ENCODE measurements at places on chromosomes 3 and 15.

GRCh38 chr3:42262525-42262924 is 3.5 kb downstream of the CCK start:
- no peak for DNase-seq

DNA sequence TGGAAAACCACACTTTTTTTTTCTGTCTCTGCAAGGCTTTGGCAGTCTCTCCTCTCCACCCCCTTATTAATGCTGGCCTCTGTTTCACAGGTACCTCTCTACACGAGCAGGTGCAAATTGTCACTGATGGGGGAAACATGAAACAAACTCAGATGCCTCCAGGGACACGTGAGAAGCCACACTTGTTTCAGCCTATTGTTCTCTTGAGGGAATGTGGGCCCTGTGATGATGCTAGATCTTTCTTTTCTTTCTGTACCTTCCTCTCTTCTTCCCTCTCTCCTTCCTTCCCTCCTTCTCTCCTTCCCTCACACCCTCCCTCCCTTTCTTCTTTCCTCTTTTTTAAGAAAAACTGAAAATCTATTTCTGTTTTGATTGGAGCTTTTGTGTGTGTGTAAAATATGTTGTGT is 5.7 kb upstream of the BLM start:
- no peak for DNase-seq

DNA sequence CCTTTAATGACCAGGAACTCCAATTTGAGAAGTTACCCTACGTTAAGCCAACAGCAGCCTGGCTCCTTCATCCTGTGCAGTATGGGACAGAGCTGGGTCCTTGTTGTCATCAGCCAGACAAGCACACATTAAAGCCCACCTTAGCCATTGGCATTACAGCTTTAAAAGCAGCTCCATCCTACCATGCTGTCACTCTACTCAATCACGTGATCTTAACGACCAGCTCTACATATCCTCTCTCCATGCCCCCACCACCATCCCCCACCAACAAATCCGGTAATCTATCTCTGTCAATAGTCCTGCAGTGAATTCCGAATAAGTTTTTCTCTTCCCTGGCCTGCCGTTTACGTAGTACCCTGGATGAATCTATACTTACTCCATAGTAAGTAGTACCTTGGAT is 82.9 kb upstream of the DGKG start:
- DNase-seq, result no peak

DNA sequence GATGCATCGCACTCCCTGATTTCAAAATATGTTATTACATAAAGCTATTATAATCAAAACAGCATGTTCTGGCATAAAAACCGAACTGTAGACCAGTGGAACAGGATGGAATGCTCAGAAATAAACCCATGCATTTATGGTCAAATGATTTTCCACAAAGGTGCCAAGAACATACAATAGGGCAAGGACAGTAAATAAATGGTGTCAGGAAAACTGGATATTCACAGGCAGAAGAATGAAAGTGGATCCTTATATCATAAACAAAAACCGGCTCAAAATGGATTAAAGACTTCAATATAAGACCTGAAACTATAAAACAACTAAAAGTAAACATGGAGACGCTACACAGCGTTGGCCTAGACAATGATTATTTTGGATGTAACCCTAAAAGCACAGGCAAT is 22.6 kb downstream of the USP50 start:
- DNase-seq, result no peak

GRCh38 chr3:196569003-196569516 is 600 bp downstream of the FBXO45 start:
- peak; percentile 34 for DNase-seq

GRCh38 chr3:25465266-25465860 is 37.3 kb downstream of the RARB start:
- DNase-seq, result no peak

- DNase-seq, result no peak
Observed at GRCh38 chr3:152322756-152323155, 54.0 kb downstream of the MBNL1 start.

DNA sequence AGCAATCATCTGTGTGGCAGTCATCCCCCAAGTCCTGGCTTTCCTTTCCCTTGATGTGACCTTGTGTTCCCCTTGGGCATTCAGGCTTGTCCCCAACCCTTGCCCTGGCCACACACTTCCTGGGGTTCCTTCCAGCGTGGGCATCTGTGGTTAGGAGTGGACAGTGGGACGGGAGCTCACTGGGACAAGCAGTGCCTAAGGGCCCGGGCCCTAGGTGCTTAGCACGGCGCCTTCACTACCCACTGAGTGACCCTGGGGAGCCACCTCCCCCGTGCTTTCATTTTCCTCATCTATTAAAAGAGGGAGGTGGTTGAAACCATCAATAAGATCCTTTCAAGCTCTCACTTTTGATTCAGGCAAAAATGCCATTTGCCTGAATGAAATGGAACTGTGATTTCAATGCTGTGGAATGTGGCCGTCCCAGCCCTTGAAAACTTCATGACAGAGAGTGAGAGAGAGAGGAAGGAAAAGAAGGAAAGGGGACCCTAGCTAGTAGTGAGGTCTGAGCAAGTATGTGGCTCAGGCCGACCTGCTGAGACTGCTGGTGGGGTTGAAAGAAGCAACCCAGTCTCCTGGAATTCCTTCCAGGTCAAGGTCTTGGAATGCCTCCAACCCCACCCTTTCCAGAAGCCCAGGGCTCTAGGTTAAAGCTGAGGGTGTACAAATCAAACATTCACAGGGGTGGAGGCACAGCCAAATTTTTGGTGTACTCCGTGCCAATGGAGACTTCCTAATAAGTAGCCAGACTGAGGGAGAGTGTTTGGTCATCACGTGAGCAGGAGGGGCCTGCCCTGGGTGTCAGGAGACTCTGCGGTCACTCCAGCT is 302.9 kb downstream of the TLE3 start:
- no peak for DNase-seq

DNA sequence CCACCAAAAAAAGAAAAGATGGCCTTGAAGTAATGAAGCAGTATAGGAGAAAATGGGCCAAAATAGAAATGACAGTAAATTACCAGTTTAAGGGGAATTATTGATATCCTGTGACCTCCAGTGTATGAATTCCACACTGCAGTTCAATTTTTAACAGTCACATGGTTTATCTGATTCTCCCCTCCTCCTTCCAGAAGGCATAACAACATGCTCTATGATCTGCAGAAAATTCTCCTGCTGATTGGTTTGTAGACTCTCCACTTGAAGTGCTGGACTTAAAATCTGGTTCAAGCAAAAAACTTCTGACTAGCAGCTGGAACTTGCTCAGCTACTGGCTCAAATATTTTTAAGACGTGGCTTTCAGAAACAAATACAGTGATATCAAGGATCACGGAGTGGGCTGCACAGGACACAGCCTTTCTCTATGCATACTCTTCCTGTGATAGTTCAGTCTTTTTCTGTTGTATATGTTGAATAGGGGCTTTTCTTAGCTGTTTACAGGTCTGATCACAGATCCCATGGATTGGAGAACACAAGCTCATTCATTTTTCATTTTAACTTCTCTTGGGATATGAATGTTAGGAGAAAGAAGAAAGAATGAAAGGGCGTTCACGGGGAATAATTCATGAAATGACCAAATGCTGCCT is 211.5 kb downstream of the LSAMP start:
- DNase-seq, result no peak

DNA sequence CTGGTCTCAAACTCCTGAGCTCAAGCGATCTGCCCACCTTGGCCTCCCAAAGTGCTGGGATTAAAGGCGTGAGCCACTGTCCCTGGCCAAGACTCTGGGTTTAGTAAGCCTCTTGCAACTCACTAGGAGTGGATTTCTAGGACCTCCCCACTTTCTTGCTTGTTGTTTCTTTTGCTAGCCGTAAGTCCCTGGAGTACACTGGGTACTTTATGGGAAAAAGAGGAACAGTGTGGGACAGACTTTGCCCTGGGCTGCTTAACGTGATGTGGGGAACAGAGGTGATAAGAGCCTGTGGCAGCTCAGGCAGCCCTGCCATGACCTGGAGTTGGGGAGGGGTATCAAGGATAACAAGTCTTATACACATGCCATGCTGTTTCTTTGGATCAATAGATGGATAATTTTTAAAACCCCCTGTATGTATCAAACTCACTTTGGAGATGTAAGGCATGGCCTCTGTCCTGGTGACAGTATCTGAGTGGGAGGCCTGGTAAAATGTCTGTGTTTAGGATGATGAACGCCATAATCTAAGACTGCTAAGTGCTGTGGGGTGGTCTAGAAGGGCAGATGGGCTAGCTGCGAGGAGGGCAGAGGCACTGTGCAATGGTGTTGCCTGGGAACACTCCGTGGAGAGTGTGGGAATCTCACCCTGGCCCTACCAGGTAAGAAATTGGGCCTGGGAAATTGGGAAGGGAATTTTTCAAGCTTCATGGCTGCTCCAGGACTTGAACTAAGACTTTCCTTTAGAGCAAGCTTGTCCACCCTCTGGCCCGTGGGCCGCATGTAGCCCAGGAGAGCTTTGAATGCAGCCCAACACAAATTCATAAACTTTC is 54.8 kb downstream of the SMAD3 start:
- no peak for DNase-seq

DNA sequence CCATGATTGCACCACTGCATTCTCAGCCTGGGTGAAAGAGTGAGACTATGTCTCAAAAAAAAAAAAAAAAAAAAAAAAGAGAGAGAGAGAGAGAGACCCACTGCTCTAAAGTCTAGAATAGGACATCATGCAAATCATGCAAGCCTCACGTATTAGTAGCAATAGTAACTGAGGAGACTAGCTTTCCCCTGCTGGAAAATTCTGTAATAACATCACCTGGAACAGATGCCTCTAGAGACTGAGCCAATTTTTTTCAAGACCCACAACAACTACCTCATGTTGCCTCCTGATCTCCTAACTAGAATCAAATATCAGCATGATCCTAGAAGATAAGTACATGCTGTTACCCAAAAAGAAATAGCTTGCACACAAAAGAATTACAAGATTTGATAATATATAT is 461.9 kb downstream of the AGBL1 start:
- no peak for DNase-seq

DNA sequence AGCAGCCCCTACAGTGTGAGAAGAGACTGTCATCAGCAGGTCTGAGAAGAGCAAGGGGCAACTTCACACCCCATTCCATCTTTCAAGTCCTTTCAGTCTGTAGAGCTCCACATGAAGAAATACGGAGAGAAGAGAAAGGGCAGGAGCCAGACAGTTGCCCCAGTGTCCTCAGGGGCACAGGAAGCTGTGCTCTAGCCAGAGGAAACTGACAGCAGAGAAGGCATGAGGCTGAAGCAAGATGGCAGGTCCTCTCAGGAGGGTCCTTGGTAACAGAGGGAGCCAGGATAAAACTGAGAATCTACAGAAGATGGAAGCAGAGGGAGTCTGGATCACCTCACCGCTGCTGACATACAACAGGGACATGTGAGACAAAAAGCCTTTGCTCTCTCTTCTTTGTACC is 47.3 kb downstream of the PLCH1 start:
- DNase-seq, result no peak

GRCh38 chr3:23859839-23860382 is 54.2 kb downstream of the UBE2E1 start:
- DNase-seq, result no peak

GRCh38 chr15:62254137-62254934 is 89.3 kb upstream of the C2CD4B start:
- peak; percentile 62 for DNase-seq

GRCh38 chr15:50531766-50532165 is 14.7 kb downstream of the USP50 start:
- no peak for DNase-seq

DNA sequence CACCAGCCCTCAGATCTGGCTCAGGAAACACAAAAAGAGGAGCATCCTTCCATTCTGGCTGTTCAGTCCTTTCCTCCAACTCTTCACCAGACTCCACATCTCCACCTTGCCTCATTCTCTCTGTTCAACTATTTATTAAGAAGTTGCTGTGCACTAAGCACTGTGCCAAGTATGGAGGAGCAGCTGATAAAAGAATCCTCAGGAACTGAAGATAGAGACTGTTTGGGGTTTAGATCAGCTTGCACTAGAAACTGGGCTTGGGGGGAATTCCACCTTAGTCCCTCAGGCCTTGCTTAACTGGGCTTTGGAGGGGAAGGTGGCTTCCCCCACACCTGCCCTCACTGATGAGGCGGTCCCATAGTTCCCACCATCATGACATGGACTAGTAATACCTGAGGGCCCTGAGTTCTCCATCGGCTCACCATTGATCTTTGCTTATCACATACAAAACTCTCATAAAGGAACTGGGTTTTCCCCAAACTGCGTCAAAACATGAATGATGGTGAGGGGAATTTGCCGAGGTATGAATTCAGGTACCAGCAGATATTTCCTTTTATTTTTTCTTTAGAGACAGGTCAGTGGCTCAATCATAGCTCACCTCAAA is 1.7 kb upstream of the CCR8 start:
- DNase-seq, result no peak

DNA sequence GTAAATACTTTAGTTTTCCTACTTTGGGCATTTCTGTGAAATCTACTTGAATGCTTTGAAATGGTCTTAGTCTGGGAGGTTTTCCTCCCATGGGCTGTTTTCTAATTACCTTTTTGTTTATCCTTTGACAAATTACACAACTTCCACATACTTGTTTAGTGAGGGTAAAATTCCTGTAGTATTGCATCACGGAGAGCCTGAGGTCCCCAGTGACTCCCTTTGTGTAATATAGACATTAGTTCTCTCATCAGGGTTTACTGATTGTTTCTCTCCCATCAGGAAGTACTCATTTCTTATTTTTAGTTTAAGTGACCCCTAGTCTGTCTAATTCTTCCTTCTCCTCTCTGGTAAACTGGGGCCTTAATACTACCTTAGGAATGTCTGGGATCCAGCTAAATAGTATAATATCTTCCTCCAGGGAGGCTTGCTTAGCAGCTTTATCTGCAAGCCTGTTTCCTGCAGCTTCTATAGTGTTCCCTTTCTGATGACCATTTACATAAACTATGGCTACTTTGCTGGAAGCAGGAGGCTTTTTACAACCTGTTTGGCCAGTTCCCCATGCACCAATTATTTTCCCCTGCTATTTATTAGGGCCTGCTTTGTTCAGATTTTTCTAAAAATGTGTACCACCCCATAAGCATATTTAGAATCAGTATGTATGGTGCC is 87.2 kb upstream of the XCR1 start:
- no peak for DNase-seq

GRCh38 chr15:31032961-31033371 is 41.5 kb upstream of the MTMR10 start:
- DNase-seq, result no peak

- DNase-seq, result no peak
Observed at GRCh38 chr3:18393906-18394305, 31.2 kb downstream of the SATB1 start.

DNA sequence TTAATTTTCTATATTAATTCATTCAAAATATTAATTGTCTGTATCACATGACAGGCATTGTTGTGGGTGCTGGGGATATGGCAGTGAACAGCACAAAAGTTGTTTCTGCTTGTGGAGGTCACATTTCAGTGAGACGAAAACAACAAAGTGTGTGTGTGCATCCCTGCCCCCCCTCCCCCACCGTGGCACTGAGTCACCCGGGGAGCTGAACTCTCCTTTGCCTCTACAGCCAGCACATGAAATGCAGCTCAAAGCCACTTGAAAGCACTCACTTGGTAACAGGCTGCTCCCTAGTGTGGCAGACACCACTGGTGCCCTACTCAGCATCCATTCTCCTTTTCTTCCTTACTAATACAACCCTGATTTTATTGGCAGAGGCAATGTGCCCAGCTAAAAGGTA is 16.9 kb upstream of the SCAMP5 start:
- DNase-seq, result no peak

- peak; percentile 46 for DNase-seq
Observed at GRCh38 chr15:90869601-90870353, 1.4 kb downstream of the FURIN start.

- no peak for DNase-seq
Observed at GRCh38 chr3:14770591-14770990, 48.2 kb upstream of the FGD5 start.

- DNase-seq, result no peak
Observed at GRCh38 chr15:62647843-62648505, 394.6 kb upstream of the TPM1 start.

GRCh38 chr3:113242096-113242581 is 30.8 kb downstream of the BOC start:
- no peak for DNase-seq
